ENCODE measurements at places on chromosomes 3 and 15. TPM values are rescaled to one million over a fixed set of nuclear protein-coding genes. Genes with fewer than 3 reads are reported as not detected.

GRCh38 chr3:171353423-171353822, 106.8 kb downstream of the TNIK start:
- no peak for DNase-seq
- peaks cover 35% of the 10 kb centered on the region for H3K4me1 ChIP-seq
- no peak overlapping the region for H3K4me3 ChIP-seq
- no peaks in the 10 kb centered on the region for H3K36me3 ChIP-seq

Gene ATP1B3
- 68.2 TPM for polyA plus RNA-seq

- peaks cover 22% of the 10 kb centered on the region for H3K4me1 ChIP-seq
- peak overlapping the region; percentile 63 for H3K27ac ChIP-seq
- peak overlapping the region; percentile 14 for H3K4me3 ChIP-seq
- no peaks in the 10 kb centered on the region for H3K27me3 ChIP-seq
Measured at GRCh38 chr3:188389711-188390342, 235.9 kb downstream of the LPP start.

- H3K4me1 ChIP-seq = peaks cover 43% of the 10 kb centered on the region
- DNase-seq = no peak
- H3K27ac ChIP-seq = no peak overlapping the region
- no peaks in the 10 kb centered on the region for H3K36me3 ChIP-seq
- H3K4me3 ChIP-seq = no peak overlapping the region
Measured at GRCh38 chr3:23219552-23219951, 16.4 kb downstream of the UBE2E2 start.

Gene RFTN1
- 9.1 TPM for polyA plus RNA-seq

GRCh38 chr3:150975992-150976368, 3.5 kb upstream of the CLRN1 start:
- H3K27ac ChIP-seq = no peak overlapping the region
- H3K36me3 ChIP-seq = no peaks in the 10 kb centered on the region
- no peak overlapping the region for H3K4me3 ChIP-seq
- no peaks in the 10 kb centered on the region for H3K4me1 ChIP-seq

DNA sequence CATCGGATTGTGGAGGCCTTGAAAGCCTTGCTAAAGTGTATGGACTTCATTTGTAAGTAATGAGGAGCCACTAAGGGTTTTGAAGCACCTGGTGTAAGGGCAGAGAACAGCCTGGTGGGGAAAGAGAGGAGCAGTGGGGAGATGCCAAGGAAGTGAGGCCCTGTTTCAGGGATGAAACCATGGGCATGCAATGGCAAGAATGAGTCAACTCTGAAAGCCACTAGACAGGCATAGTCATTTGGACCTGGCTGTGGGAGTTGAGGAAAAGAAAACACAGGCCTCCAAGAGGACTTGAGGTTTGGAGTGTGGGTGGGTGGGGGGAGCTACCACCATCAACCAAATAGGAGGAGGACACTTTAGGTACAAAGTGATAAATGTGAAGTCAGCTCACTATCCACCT, 7.6 kb downstream of the XCR1 start:
- H3K27ac ChIP-seq = no peak overlapping the region
- no peaks in the 10 kb centered on the region for H3K4me1 ChIP-seq
- H3K36me3 ChIP-seq = no peaks in the 10 kb centered on the region

GRCh38 chr3:46692566-46692990, 901 bp downstream of the ALS2CL start:
- no peaks in the 10 kb centered on the region for H3K27me3 ChIP-seq
- no peak for DNase-seq
- peaks cover 15% of the 10 kb centered on the region for H3K36me3 ChIP-seq
- peak overlapping the region; percentile 96 for H3K4me3 ChIP-seq
- H3K27ac ChIP-seq = peak overlapping the region; percentile 98
- H3K4me1 ChIP-seq = peaks cover 64% of the 10 kb centered on the region

Gene HTR3E
- polyA plus RNA-seq = 0.01 TPM

Gene THBS1
- polyA plus RNA-seq = 3.3 TPM

DNA sequence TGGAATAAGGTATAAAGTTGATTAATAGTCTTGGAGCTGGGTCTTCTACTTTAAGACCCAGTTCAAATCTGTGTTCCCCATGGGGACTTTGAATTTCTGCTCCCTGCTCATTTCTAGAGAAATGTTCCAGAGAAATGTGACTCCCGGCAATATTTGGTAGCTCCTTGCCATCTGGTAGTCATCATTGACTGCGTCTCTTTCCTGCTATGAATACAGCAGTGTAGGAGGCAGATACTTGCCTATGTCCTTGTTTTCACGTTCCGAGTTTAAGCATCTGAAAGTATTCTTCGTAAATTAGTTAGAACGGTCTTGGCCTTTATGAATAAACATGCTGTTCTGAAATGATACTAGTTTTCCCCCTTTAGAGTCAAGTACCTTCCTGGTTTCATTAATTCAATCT, 352.9 kb downstream of the PTPRG start:
- H3K4me1 ChIP-seq = peaks cover 38% of the 10 kb centered on the region
- no peaks in the 10 kb centered on the region for H3K36me3 ChIP-seq
- no peaks in the 10 kb centered on the region for H3K27me3 ChIP-seq
- no peak for DNase-seq

Gene SIDT1
- 0.14 TPM for polyA plus RNA-seq

Gene GOLGA8H
- 0.25 TPM for polyA plus RNA-seq

DNA sequence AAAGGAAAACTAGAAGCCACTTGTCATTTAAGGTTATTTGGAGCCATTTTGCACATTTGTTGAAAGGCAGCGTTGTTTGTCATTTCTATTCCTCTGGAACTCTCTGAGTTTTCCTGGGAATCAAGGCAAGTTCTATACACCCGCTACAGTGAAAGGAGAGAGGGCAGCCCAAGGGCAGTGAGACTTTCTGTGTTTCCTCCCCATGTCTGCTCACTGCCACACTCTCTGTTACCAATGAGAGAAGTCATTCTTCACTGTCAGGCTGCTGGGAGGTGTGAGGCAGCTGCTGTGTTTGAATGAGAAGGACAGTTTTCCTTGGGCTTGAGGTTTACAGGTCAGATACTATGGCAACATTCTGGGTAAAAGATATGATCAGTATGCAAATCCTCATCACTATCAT, 36.0 kb downstream of the ATP13A5 start:
- no peak overlapping the region for H3K27ac ChIP-seq
- H3K36me3 ChIP-seq = no peaks in the 10 kb centered on the region
- no peak for DNase-seq
- no peaks in the 10 kb centered on the region for H3K4me1 ChIP-seq
- no peaks in the 10 kb centered on the region for H3K27me3 ChIP-seq
